Fibroblast of skin of abdomen (primary cell): ENCODE measurements at places on chromosomes 2 and 18.
A peak's percentile ranks its signal among the peaks of the same experiment; 100 is the strongest.

- DNase-seq = no peak
These were observed 580.6 kb upstream of the CDH2 start for GRCh38 chr18:28757466-28758008.

DNA sequence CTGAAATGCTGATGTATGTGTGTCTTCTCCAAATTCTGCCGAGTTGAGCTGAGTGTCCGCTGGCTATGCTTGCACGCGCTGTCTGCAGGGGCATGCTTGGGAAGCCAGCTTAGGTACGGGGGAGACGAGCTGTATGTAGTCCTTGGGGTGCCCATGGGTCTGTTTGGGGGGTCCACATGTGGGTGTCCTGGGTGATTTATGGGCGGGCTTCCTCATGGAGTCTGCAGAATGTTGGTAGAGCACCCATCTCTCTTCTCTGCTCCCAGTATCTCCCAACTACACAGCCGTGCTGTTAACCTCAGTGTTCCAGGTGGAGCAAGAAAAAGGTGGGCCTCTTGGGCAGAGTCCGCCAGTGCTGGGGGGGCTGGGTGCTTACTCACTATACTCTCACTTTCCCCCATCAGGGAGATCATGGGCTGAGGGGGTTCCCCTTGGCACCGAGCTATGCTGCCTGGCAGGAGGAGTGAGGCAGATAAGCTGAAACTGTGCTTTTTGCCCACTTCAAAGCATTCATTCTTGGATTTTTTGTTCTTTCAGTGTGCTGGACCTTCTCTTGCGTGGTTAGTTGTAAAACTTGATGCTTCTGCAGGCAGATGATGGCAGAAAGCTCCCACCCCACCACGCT is 128.2 kb upstream of the ALKAL2 start:
- no peak for DNase-seq

DNA sequence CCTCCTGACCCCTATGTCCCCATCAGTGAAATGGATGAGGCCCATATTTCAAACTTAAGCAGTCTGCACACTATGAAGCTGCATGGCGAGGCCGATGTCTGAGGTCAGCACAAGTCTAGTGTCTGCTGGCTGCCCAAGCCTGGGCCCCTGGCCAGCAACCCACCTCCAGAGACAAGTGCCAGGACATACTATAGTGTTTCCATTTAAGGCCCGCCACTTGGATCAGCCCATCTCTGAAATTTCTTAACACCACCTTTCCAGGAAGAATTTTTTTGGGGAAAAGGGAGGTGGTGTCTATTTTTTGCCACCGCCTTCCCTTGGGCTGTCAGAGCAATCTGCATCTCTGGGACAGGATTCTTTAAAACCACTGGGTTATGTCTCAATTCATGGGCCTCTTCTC is 1.8 kb downstream of the ACVR1 start:
- no peak for DNase-seq

GRCh38 chr2:186991766-186992417 is 142.9 kb upstream of the ZSWIM2 start:
- DNase-seq = no peak

- no peak for DNase-seq
These were observed 59.3 kb upstream of the MAP4K4 start for GRCh38 chr2:101638181-101638711.

GRCh38 chr2:54520687-54521086 is 64.6 kb downstream of the SPTBN1 start:
- peak; percentile 97 for DNase-seq

DNA sequence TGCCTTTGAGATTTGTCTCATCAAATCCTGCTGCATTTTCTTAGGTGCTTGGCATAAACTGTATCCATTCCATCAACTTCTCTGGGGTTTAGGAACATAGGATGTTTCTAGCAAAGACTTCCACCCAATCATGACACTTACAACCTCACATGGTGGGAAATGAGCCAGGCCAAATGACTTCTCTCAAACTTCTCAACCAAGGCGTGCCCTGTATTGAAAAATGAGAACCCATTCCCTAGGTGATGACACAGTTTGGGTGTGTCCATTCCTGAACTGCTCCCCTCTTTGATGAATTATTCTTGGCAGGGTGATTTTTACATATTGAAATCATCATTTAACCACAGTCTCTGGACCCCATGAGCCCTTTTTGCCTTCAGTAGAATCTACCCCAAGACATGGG is 161.1 kb downstream of the EN1 start:
- peak; percentile 60 for DNase-seq

DNA sequence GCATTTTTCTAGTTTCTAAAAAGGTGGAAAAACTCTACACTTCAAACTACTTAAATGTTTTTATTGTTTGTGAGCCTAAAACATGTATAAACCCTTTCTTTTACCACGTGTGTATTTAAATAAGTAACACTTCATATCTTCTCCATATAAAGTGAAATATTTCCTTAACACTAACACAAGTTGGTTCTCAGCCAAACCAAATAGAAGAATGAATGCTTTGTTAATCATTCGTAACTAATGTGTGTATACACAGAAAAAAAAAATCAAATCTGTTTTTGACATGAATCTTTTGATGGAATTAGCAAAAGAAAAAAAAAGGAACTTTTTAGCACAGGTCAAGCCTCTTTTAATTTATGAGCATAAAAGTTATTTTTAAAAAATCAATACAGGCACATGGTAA is 89.3 kb downstream of the EHBP1 start:
- peak; percentile 65 for DNase-seq

- peak; percentile 16 for DNase-seq
These were observed 143.0 kb downstream of the ARL6IP6 start for GRCh38 chr2:152861349-152861942.

DNA sequence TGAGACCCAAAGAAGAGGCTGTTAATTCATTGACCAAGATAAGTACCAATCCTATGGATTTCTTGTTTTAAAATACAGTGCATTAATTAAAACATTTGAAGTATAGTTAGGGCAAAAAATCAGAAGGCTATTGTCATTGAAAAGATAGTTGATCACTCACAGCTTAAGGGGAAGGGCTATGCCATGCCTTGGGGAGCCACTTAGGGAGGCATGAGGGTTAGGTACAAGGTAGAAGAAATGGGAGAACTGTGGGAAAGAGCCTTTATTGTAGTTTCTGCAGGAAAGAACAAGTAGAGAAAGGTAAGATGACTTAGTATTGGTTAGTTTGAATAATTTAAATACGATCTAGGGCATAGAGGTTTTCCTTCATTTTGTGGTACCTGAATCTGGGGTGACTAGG is 1285.5 kb upstream of the TMEFF2 start:
- no peak for DNase-seq

DNA sequence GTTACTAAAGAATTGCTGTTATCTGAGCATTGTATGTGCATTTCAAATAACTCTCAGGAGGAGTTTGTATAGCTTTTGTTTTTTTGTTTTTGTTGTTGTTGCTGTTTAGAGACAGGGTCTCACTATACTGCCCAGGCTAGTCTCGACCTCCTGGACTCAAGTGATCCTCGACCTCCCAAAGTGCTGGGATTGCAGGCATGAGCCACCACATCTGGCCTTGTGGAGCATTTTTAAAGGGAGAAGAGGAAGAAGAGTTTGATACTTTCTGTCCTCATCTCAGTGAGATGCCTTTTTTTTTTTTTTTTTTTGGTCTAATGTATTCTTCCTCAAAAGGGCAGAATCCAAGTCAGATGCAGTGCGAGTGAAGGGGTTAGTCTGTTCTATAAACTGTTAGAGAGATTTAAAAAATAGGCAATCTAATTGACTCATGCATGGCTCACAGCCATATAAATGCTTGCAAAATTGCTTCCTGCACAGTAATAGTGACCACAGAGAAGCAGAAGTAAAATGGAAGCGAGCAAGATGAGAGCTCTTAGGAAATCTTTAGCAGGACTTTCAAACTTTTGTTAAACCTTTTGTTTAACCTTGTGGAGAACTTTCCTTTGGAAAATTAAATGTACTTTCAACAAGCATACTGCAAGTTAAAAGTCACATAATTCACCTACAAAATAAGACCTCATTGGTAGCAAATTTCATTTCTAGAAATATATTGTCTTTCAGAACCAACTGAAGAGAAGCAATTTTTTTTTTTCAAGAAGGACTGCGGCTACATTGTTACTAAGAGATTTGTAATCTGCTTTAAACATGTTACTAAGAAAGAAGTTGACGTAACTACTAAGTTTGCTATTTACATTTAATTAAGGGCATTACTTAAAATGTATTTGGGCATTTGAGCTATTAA is 52.3 kb upstream of the ROCK1 start:
- DNase-seq = peak; percentile 90

- no peak for DNase-seq
These were observed 309.4 kb downstream of the PTPRM start for GRCh38 chr18:7876354-7877104.

DNA sequence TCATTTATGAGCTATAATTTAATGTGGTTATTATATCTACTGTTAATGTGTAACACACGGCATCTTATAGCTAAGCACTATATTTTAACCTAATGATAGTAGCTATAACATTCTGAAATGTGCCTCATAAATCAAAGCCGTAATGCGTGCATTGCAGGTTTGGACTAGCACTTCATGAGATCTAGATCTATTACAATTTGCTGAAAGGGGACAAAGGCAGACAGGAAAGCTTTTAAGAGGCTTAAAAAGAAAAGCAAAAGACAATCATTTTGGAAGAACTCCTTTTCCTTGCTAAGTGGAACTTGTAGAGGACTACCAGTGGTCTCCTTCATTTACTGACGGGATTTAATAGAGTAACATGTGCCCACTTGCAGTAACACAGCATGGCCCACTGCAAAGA is 213.1 kb downstream of the NBAS start:
- no peak for DNase-seq

DNA sequence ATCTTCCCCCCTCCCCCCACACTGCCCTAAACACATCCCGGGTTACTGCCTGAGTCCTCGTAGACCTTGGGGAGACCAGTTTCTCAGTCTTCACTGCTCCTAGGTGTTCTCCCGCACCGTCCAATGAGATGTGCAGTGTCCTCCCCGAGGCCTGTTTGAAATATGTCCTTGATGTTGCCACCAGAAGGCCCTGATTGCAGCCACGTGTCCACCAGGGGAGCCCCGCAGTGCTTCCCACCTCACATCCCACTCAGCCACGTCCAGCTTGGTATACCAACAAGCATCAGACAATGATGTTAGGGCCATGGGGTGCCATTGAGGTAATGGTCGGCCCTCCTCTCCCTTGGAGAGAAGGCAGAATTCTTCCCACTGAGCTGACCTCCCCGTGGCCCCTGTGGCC is 38.7 kb downstream of the TCF7L1 start:
- DNase-seq = no peak

DNA sequence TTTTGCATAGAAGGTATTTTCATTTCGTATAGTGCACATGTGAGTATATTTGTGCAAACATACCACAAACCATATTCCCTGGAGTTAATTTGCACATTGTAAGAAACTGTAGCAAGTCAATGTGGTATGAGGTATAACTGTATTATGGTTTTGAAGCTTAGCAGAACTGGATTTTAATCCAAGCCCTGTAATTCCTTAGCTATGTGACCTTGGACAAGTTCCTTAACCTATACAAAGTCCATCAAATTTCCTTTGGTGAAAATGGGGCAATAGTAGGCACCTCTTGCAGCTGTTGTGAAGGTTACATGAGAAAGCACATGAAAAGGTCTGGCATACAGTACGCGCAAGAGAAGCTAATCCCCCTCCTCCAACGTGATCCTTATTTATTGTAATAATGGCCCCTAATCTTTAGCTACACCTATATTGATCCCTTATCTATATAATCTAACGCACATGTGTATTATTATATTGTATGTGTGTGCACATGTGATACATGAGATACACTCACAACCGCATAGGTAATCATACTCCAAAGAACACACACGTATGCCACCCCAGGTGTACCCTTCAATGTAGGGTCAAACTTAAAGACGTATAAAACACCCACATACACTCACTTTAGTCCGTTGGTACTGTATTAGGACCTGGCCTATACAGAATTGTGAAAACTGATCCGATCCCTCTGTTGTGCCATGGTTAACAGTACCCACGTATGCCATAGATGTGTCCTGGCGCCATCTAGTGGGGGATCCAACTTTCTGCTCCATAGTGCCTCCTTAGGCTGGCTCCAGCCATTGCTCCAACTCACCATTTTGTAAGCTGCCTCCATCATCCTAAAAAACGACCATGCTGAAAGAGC is 402.9 kb upstream of the SLC14A2 start:
- peak; percentile 76 for DNase-seq

- DNase-seq = no peak
These were observed 46.2 kb downstream of the RBKS start for GRCh38 chr2:27843992-27844391.

GRCh38 chr2:37610638-37611289 is 60.7 kb downstream of the CDC42EP3 start:
- DNase-seq = peak; percentile 91

- DNase-seq = peak; percentile 47
These were observed 803 bp upstream of the FIGN start for GRCh38 chr2:163736433-163737189.

GRCh38 chr2:88307817-88308216 is 137.7 kb downstream of the THNSL2 start:
- no peak for DNase-seq

DNA sequence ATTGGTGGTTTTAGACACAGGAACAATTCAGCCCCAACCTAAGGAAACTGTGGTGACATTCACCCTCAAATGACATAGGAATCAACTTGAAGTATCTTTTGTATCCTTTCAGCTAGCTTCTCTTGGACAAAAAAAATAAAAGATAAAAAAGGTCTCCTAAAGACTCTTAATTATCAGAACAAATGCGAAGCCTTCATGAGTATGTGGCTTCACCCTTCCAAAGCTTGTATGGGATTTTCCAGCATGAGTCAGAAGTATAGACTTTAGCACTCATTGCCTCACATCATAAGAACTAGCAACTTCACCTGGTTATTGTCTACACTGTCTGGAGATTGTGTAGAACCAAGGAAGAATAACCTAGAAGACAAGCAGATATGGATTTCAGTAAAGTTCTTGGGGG is 135.4 kb downstream of the LAMA3 start:
- peak; percentile 28 for DNase-seq

- peak; percentile 69 for DNase-seq
These were observed 7.5 kb downstream of the COPS8 start for GRCh38 chr2:237092920-237093781.

DNA sequence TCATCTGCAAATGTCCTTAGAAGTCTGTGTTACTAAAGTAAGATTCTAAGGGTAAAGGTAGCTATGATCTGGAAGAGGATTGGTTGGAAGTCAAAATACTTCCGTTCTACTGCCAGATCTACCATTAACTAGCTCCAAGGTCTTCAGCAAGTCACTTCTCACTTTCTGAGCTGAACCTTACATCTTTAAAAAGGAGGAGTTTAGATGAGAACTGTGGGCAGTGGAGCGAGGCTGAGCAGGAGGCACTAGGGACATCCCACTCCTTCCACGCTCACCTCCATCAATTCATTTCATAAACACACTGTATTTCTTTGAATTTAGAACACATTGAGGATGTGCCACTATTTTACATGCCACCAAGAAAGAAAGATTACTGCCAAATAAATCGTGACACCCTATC is 143.0 kb downstream of the ABCA12 start:
- DNase-seq = no peak
